Thoracic aorta (tissue), 2 donors: ENCODE measurements at places on chromosomes 7 and 10. TPM values are rescaled to one million over a fixed set of nuclear protein-coding genes. Genes with fewer than 3 reads are reported as not detected.
A peak's percentile ranks its signal among the peaks of the same experiment; 100 is the strongest.

ZNF722 gene
- not detected for total RNA-seq

DNA sequence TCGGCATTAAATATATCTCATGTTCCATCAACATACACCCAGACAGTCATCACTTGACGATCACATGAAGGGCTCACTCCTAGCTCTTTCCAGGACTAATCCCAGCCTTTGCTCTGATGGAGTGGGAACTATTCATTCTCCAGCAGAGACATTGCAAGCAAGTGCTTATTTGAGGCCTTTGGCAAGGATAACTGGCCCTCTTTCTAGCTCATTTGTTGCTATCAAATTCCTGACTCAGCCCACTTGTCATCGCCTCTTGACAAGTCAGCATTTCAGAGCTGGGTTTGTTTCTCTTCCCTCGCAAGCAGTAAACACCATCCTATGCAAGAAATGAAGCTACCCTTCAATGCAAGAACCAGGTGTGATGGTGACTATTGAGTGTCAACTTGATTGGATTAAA lies 1165.7 kb upstream of the AUTS2 start:
- no peaks in the 10 kb centered on the region for H3K36me3 ChIP-seq
- no peaks in the 10 kb centered on the region for H3K27me3 ChIP-seq
- no peaks in the 10 kb centered on the region for H3K4me1 ChIP-seq
- no peak for DNase-seq
- no peak overlapping the region for H3K4me3 ChIP-seq

ADAM22 gene
- 5.0 TPM for total RNA-seq

TAS2R5 gene
- total RNA-seq: 4.4 TPM

DNA sequence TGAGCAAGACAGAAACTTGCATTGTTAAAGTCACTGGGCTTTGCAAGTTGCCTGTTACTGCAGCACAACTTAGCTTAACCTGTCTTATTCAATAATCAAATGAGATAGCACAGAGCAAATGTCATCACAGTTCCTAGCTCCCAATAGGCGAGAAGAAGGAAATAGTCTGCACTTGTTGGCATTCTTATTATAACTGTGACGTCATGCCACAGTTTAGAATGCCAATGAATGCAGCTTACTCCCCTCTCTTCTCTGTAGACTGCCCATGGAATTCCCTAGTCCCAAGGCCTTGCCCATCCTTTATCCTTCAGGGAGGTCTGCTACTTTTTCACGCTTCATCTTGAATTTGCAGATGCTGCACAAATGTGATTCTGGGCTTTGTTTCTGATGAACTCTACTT lies 1094.9 kb upstream of the AUTS2 start:
- H3K27ac ChIP-seq: no peak overlapping the region
- no peaks in the 10 kb centered on the region for H3K27me3 ChIP-seq
- DNase-seq: no peak
- H3K4me1 ChIP-seq: no peaks in the 10 kb centered on the region
- no peaks in the 10 kb centered on the region for H3K36me3 ChIP-seq

GRCh38 chr10:74821501-74821900 lies 4.9 kb upstream of the KAT6B start:
- H3K4me3 ChIP-seq: no peak overlapping the region
- H3K36me3 ChIP-seq: no peaks in the 10 kb centered on the region
- H3K4me1 ChIP-seq: peaks cover 27% of the 10 kb centered on the region

DNA sequence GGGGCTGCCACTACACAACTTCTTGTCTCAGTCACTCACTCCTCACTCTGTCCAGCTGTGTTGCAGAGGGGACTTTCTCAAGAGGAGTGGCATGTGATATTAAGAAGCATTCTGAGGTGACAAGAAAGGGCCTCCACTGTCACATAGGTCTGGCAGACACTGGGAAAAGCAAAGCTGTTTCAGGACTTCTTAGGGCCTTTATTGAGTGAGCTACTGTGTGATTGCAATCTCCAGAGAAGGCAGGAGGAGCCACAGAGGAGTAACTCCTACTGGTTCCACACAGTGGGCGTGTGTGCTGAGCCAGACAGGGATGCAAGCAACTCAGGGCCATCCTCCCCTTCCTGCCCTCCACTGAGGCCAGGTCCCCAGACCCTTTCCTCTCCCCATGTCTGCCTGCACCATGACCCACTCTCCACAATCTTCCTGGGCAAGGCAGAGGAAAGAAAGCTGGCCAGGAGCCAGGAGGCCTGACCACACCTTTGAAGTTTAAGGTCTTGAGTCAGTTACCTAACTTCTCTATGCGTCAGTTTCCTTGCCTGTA lies 262.0 kb upstream of the ZMIZ1 start:
- peaks cover 53% of the 10 kb centered on the region for H3K4me1 ChIP-seq
- no peak for DNase-seq
- H3K27me3 ChIP-seq: no peaks in the 10 kb centered on the region
- H3K4me3 ChIP-seq: no peak overlapping the region
- no peak overlapping the region for H3K27ac ChIP-seq

DNA sequence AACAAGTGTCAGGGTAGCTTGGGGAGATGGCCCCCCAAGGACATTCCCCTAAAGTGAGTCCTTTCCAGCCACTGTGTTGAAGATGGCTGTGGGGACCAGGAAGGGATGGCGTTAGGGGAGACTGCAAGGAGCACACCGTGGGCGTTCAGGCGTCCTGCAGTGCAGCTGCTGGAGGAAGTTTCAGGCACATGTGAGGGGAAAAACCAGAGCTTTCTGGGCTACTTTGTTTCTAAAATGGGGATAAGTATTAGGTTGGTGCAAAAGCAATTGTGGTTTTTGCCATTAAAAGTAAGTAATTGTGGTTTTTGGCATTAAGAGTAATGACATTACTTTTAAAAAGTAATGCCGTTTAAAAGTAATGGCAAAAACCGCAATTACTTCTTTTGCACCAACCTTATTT lies 14.3 kb downstream of the PRF1 start:
- H3K4me3 ChIP-seq: no peak overlapping the region
- no peaks in the 10 kb centered on the region for H3K27me3 ChIP-seq
- no peaks in the 10 kb centered on the region for H3K4me1 ChIP-seq
- H3K36me3 ChIP-seq: no peaks in the 10 kb centered on the region

CAMK2B gene
- 2.8 TPM for total RNA-seq

GRCh38 chr10:57880446-57881227 lies 387.1 kb downstream of the IPMK start:
- no peak overlapping the region for H3K4me3 ChIP-seq
- no peaks in the 10 kb centered on the region for H3K4me1 ChIP-seq
- no peaks in the 10 kb centered on the region for H3K27me3 ChIP-seq
- no peaks in the 10 kb centered on the region for H3K36me3 ChIP-seq

GRCh38 chr7:55171157-55171556 lies 152.3 kb downstream of the EGFR start:
- no peak overlapping the region for H3K27ac ChIP-seq
- no peak overlapping the region for H3K4me3 ChIP-seq
- no peaks in the 10 kb centered on the region for H3K27me3 ChIP-seq
- DNase-seq: no peak
- no peaks in the 10 kb centered on the region for H3K4me1 ChIP-seq

- no peaks in the 10 kb centered on the region for H3K36me3 ChIP-seq
- H3K4me3 ChIP-seq: no peak overlapping the region
- H3K27ac ChIP-seq: no peak overlapping the region
- no peak for DNase-seq
Observed at GRCh38 chr10:33165911-33166310, 168.6 kb downstream of the NRP1 start.

EBLN1 gene
- not detected for total RNA-seq

- no peaks in the 10 kb centered on the region for H3K36me3 ChIP-seq
- no peaks in the 10 kb centered on the region for H3K27me3 ChIP-seq
- H3K27ac ChIP-seq: no peak overlapping the region
- H3K4me3 ChIP-seq: no peak overlapping the region
Observed at GRCh38 chr10:34593930-34594329, 221.2 kb downstream of the PARD3 start.

DNA sequence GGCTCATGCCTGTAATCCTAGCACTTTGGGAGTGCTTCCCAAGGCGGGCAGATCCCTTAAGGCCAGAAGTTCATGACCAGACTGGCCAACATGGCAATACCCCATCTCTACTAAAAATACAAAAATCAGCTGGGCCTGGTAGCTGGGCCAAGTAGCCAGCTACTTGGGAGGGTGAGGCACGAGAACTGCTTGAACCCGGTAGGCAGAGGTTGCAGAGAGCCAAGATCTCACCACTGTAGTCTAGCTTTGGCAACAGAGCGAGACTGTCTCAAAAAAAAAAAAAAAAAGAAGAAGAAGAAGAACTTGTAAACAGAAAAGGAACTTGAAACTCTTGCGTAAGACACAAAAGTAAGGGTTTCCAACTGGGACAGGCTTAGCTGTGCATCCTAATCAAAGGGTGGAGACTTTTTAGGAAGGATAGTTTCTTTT lies 5.6 kb upstream of the IFIT2 start:
- DNase-seq: no peak
- H3K36me3 ChIP-seq: no peaks in the 10 kb centered on the region
- peaks cover 21% of the 10 kb centered on the region for H3K4me1 ChIP-seq
- H3K27ac ChIP-seq: peak overlapping the region; percentile 57
- H3K4me3 ChIP-seq: peak overlapping the region; percentile 44

GPR85 gene
- total RNA-seq: 0.68 TPM

DNA sequence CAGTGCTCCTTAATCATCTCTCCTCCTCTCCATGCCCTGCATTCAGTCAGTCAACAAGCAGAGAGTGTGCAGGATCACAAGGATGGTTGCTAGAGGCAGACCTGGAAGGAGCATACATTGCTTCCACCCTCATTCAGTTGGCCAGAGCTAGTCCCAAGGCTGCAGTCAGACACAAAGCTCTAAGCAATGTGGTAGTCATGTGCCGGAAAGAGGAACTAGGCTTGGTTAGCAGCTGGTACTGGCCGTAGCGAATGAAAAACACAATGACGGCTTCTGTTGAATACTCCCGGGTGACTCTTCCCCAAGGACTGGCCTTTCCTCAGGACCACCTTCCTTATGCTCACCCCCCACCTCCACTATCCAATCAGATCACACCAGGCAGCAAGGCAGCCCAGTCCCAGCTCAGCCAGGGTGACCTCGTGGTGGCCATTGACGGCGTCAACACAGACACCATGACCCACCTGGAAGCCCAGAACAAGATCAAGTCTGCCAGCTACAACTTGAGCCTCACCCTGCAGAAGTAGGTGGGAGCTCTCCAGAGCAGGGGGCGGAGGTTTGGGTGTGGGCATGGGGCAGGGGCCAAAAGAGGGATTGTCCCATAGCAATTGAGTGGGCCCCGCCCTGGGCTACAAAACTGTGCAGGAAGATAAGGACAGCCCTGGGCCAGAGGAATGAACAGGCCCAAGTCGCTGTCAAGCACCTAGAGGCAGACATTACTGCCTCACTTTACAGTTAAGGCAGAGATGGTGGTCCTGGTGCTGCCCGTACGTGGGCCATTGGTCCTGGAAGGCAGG lies 10.9 kb downstream of the LDB3 start:
- no peak overlapping the region for H3K4me3 ChIP-seq
- DNase-seq: no peak
- H3K36me3 ChIP-seq: peaks cover 24% of the 10 kb centered on the region
- peak overlapping the region; percentile 71 for H3K27ac ChIP-seq

- no peak overlapping the region for H3K4me3 ChIP-seq
- no peaks in the 10 kb centered on the region for H3K27me3 ChIP-seq
- H3K36me3 ChIP-seq: no peaks in the 10 kb centered on the region
- no peak overlapping the region for H3K27ac ChIP-seq
Observed at GRCh38 chr7:132347123-132347522, 229.1 kb downstream of the PLXNA4 start.

PDE1C gene
- 4.6 TPM for total RNA-seq
